ENCODE measurements at places on chromosomes 5 and 9.

DNA sequence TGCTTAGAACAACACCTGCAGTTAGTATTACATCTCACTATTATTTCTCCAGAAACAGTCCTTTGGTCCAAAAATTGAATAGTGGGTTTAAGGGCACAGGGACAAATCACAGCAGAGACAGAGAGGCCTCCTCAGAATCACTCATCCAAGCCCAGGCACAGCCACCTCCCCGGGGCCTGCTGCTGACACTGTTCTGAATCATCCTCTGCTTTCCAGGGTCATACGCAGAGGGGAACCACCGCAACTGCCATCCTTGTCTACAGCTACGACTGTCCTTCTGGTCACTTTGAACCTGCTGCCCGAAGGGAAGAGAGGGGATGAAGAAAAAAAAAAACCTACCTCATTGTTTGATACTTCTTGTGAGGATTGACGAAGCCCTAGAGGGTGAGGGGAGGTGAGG is 35.3 kb upstream of the MAN2A1 start:
- no peak for DNase-seq

DNA sequence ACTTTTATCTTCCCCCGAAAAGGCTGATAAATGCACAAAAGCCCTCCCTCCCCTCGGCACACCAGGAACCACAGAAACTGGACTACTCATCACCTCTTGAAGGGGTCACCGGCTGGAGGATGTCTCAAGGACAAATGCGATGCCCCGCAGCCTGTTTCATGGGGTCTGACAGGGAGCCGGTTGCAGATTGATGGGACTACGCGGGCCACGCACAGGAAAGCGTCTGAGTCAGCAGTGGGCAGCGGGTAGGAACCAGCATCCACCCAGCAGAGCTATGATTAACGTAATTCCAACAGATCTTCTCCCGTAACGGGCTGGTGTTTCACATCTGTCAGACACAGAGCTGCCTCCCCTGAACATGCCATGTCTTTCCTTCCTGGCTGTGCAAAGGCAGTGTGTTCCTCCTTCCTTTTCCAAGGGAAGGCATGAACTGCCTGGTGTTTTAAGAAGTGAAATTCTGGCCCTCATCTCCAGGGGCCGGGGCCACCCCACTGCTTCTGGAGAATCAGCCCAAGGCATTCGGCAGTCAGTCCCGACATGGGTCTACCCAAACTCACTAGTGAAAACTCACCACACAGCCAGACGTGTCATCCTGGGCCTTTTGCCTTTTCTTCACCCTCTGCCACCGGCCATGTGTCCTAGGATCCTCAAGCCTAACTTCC is 144.4 kb upstream of the PHYKPL start:
- DNase-seq: no peak

DNA sequence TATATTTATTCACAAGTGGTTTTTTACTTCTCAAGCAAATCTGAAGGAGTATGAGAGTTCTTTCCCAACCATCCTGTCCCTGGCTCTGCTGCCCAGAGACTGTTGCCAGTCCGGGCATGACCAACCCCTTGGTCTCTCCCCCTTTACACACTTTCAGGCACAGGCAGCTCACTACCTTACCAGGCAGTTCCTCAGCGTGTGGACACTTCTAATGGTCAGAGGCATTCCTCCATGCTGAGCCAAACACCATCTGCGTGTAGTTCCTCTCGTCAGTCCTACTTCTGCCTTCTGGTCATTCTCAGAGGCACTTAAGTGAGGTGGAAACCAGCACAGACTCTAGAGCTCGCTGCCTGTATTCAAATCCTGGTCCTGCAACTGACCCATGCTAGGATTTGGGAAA is 56.1 kb downstream of the TSTD2 start:
- no peak for DNase-seq

GRCh38 chr9:126723807-126724172 is 81.0 kb upstream of the ZBTB43 start:
- no peak for DNase-seq

DNA sequence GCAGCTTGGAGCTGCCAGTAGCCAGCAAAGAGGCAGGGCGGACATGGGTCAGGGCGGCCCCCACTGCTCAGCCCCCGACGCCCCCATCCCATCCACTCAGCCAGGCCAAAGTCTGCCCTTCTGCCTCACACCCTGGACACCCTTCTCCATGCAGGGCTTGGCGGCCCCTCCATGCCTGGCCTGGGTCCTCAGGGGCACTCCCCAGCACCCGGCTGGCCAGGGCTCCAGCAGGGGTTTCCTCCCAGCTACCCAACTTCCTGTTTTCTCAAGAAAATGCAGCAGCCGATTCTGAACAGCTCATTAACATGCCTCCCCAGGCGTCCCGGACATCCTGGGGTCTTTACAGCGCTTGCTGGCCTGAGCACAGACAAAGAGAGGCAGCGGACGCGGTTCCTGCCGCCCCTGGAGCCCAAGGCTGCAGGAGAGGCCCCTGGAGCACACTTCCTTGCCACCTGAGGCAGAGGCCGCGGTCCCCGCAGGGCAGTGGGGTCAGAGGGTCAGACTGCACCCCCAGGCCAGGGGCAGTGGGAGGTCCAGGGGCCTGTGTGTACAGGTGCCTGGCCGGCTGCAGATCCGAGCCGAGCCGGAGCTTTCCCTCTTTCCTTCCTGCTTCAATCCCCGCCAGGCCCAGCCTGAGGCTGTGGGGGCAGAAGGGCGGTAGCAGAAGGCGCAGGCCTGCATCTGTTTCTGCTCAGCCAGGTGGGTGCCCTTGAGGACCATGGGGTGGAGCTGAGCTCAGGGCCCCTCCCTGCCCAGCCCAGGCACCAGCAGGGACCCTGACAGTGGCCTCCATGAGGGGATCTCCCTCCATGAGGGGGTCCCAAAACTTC is 18.7 kb upstream of the NRARP start:
- no peak for DNase-seq

GRCh38 chr9:28272127-28272526 is 698.8 kb upstream of the C9orf72 start:
- no peak for DNase-seq

Data from SK-N-MC (cell line).